ENCODE measurements at places on chromosomes 13 and 19.

- no peak for DNase-seq
Measured at GRCh38 chr13:43397111-43397510, 373.7 kb downstream of the DNAJC15 start.

GRCh38 chr19:13207846-13208671 lies 57.8 kb downstream of the IER2 start:
- no peak for DNase-seq

GRCh38 chr19:31668921-31669320 lies 319.7 kb upstream of the TSHZ3 start:
- no peak for DNase-seq

DNA sequence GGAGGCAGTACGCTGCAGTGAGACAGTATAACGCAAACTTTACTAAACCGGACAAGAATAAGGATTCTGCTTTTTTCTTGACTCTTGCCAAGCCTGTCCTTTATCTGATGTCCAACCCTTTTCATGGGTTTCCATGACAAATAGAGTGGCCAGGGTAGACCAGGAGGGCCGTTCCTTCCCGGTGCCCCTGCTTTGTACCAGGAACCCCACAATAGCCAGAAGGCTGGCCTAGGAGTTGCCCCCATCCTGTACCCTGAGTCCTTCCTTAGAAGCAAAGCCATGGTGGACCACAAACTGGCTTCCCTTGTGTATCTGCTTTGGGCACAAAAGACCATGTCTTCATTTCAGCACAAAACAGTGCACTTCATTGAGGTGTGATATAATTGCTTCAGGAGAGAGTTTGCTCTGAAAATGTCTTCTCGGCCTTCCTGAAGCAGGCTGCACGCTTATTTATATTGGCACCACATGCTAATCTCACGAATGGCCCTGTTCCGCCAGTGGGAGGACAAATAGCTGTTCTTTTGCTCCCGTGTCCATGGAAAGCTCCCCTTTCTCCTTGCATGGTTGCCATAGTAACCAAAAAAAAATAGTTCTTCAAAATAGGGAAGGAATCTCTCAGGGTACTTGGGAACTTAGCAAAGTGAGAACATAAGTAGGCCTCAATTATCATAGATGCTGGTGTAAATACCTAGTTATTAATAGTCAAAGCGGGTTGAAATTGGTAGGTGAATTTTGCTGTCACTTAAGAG lies 222.1 kb downstream of the ZIC5 start:
- no peak for DNase-seq

DNA sequence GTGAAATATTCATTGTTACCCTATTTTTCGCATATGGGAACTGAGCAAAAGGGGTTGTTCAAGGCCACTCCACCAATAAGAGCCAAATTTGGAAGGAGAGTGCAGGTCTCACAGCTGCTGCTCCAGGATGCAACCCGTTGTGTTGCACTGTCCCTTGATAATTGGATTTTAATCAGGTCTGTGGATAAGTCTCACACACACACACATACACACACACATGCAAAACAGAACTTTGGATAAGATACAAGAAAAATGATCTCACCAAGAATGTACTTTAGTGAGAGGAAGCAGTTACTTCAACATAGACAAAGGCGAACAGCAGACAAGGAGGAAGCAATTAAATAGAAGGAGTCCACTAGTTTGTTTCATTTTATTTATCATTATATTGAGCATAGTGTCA lies 127.3 kb upstream of the EDNRB start:
- no peak for DNase-seq

GRCh38 chr13:43195551-43195950 lies 172.2 kb downstream of the DNAJC15 start:
- no peak for DNase-seq

- peak; percentile 18 for DNase-seq
Measured at GRCh38 chr13:35557475-35557874, 81.0 kb upstream of the MAB21L1 start.

DNA sequence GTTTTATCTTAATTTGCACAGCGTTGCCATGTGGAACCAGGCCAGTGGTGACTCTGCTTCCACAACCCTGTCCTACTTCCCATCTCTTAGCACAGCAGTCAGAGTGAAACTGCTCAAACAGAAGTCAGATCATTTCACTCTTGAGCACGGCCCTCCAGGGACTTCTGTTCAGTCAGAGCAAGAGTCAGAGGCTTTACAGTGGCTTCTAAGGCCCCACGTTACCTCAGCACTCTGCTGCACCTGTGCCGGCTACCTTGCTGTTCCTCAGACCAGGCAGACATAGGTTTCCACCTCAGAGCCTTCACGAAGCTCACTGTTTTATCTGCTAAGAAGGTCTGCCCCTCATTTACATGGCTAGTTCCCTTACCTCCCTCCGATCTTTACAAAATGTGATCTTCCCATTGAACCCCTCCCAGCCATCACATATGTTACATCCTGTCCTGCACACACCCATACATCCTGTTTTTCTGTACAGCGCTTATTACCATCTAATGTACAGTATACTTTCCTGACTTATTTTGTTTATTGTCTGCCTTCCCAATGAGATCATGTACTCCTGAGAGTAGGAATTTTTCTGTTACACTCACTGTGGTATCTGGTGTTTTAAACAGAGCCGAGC lies 41.6 kb downstream of the TM9SF2 start:
- no peak for DNase-seq

- no peak for DNase-seq
Measured at GRCh38 chr19:45117671-45118070, 24.7 kb downstream of the PPP1R37 start.

- DNase-seq: no peak
Measured at GRCh38 chr13:48885027-48885395, 90.7 kb upstream of the FNDC3A start.

DNA sequence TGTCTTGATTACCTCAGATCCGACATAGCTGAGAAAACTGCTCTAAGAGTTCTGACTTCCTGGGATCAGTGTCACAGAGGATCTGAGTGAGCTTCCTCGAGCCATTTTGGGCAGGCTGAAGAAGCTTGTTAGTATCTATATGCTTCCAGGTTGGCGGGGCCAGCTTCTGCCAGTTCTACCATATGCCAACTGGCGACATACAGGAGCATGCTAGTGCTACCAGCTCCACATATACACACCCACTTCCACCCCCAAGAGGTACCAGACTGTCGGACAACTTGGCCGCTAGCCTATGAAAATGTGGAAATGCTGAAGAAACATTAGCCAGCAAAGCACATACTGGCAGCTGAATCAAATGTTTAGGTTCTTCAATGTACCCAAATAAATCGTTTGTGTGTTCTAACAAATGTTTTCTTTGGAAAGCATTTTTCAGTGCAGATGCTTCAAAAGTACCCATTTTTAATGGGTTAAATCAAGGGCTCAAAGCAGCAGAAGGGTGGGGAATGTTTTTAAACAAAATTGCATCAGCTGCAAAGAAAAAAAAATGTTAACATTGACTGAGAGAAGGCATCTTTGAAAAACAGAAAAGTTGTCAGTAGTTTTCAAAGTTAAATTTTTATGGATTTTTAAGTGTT lies 163.7 kb downstream of the KLF12 start:
- DNase-seq: no peak

DNA sequence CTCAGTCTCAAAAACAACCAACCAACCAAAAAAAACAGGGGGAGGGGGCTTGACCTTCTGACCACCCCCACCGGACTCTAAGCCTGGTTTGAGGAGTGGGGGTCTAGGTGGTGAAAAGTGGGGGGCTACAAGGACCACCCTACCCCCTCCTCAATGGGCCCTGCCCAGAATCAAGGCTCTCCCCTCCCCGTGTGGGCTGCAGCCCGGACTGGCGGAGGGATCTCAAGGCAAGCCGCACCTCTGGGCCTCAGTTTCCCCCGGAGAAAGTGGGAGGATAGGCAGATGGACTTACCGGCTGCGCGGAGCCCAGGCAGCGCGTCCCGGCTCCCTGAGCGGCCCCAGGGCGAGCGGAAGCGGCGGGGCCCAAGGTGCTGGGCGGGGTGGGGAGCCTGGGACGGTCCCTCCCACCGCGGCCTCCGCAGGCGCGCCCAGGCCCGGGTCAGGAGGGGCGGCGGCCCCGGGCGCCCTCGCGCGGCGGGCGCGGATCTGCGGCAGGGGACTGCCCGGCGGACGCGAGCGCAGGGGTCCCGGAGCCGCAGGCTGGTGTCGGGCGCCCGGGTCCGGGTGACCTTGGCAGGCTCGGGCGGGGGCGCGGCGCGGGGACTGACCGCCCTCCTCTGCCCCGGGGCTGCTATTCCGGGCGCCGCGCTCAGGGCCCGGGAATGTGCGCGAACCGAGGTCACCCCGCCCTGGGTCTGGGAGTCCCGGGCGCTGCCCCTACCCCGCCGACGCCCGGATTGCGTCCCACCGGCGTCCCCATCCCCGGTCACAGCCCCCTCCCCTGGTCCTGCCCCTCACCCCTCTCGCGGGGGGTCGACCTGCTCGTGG lies at the start of gene ADAMTSL5:
ADAMTSL5 (minus strand) TSS at position 349 of the 828 bp plus-strand sequence. CDS start 2,076 bp downstream, outside the sequence.
- peak; percentile 72 for DNase-seq

DNA sequence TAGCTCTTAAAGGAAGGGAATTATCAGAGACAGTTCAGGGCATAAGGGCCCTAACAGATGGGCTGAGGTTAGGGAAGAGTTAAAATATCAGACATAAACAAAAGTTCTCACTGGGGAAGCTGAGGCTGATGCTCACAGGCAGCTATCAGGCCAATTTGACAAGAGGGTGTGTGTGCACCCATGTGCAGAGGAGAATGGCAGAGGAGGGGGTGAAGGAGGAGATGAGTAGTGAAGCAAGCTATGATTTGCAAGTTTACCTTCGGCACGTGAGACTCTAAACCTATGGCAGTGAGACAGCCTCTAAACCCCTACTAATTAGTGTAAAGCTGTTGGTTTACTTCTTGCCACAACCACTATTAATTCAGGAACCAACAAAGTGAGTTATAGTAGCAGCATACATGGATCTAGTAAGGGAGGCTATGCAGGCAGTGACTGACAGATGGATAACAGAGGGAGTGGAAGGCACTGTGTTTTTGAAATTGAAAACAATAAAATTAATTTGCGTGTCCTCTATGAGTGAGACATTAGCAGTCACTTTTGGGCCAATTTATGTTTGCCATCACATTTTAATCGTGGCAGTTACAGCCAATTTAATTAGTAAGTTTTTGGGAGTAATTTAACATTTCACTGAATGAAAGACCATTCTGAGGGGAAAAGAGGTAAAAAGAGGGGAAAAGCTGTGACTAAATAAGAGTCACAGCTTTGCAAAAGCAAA lies 99.6 kb upstream of the HTR2A start:
- DNase-seq: no peak

DNA sequence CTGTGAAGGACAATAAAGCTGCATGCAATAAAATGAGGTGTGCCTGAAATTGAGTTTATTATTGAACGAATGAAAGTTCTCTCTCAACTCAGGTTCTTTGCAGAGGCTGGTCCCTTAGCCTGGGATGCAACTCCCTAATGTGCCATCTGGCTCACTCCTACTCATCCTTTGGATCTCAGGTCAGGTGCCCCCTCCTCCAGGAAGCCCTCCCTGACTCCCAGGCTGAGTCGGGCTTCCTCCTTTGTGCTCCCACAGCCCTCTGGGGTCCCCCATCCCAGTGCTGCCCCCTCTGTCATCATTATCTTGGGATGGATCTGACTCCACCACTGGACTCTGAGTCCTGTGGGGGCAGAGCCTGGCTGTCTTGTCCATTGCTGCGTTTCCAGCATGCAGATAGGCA lies 2.7 kb upstream of the IRGC start:
- DNase-seq: no peak

- DNase-seq: no peak
Measured at GRCh38 chr19:40235238-40236025, 8.9 kb upstream of the CCNP start.

DNA sequence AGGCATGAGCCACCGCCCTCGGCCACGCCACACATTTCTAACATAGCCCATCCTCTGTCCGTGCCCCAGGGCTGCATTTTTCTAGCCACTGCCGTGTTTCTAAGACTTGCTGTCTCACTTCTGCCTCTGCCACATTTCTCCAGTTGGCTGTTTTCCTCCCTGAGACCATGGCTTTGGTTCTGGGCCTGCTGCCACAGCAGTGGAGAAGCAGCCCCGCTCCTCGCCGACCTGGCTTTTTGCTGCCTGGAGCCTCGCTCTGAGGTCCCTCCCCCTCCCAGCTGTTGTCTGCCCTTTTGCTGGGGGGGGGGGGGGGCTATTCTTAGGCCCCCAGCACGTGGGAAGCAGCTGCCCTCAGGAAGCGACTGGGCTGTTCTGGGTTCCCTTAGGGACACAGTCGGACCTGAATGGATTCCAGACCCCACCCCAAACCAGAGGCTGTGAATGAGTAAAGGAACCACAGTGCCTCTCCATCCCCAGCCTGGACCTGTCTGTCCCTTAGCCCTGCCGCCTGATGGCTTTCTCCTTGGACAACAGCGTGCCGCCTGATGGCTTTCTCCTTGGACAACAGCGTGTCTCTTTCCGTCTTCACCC lies 3.3 kb downstream of the GYS1 start:
- no peak for DNase-seq

- no peak for DNase-seq
Measured at GRCh38 chr13:26923824-26924605, 163.4 kb upstream of the GPR12 start.

- no peak for DNase-seq
Measured at GRCh38 chr13:26474286-26474685, 83.2 kb upstream of the WASF3 start.

- peak; percentile 73 for DNase-seq
Measured at GRCh38 chr13:74135326-74136083, 1.3 kb upstream of the KLF12 start.

DNA sequence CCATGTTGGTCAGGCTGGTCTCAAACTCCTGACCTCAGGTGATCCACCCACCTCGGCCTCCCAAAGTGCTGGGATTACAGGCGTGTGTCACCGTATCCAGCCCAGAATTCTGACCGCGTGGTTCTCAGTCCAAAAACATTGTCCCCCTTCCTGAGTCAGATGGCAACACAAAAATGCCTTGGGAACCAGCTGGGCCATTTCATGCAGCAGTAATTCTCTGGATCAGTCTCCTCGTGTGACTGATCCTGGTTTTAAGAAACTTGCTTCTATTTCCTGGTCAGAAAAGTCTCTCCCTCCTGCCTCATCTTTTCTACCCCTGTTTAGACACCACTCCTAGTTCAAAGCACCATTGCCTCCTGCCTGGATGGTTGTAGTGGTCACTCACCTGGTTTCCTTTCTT lies 60.9 kb upstream of the USP29 start:
- no peak for DNase-seq
